CD4-positive, alpha-beta T cell treated with Interleukin-4 for 1 hour (primary cell): ENCODE measurements at places on chromosomes 16 and 17.
A peak's percentile ranks its signal among the peaks of the same experiment; 100 is the strongest.

DNA sequence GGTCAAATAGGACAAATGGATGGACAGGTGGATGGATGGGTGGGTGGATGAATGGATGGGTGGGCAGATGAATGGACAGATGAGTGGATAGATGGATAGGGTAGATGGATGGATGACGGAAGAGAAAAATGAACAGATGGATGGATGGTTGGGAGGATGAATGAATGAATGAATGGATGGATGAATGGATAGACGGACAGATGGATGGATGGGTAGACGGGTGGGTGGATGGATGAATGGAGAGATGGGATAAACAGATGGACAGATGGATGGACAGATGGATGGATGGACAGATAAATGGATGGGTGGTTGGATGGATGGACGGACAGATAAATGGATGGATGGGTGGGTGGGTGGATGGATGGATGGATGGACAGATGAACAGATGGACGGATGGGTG is 232.8 kb downstream of the GRIN2A start:
- DNase-seq, result no peak

DNA sequence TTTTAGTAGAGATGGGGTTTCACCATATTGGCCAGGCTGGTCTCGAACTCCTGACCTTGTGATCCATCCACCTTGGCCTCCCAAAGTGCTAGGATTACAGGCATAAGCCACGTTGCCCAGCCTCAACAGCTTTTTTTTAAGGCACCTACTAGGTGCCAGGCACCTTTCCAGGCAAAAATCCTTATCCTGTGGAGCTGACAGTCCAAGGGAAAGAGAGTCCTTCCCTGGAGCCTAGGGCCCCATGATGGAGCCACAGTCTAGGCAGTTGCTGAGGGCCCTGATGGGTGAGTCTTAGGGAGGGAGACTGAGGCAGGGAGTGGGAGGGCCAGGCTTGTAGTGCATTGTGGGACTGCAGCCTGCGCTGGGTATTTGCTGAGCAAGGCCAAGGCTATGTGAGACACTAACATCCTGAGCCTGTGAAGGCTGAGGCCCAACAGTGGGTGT is 79.6 kb upstream of the TOB1 start:
- DNase-seq, result no peak

GRCh38 chr16:51181503-51181811 is 30.4 kb upstream of the SALL1 start:
- no peak for DNase-seq

DNA sequence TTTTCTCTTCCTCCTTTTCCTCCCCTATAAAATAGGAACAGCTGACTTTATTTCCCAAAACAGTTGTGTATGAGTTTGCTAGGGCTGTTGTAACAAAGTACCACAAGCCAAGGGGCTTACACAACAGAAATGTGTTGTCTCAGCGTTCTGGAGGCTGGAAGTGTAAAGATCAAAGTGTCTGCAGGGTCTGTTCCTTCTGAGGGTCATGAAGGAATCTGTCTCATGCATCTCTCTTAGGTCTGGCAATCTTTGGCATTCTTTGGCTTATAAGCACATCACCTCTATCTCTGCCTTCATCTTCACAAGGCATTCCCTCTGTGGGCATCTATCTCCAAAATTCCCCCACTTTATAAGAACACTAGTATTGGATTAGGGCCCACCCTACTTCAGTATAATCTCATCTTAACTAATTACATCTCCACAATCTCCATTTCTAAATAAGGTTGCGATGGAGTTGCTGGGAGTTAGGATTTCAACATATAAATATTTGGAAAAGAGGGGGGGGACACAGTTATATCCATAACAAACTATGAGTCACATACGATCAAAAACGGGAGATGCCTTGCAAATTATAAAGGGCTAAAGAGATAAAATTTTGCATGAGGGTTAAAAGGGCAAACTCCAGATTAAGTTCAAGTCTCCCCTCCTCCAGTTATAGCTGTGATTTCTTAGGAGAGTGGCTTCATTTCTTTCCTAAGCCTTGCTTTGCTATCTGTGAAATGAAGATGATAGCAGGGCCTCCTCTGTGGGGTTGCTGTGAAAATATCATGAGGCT is 109.7 kb downstream of the VAT1L start:
- DNase-seq, result no peak

DNA sequence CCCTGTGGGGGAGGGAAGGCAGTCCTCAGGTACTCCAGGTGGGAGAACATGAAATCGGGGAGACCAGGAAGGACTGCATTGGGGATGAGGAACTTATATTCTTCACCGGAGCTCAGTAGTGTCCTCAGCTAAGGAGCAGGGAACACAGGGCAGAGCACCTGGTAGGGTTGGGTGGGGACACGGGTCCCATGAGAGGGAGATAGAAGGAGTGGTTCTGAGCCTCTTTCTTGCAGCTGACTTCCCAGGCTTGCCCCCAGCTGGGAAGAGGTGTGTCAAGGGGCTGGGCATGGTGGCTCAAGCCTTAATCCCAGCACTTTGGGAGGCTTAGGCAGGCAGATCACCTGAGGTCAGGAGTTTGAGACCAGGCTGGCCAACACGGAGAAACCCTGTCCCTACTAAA is 2.1 kb downstream of the FHOD1 start:
- DNase-seq, result no peak

- no peak for DNase-seq
Observed at GRCh38 chr17:28347261-28347891, 10.0 kb downstream of the POLDIP2 start.

GRCh38 chr17:29216856-29217255 is 29.8 kb upstream of the CRYBA1 start:
- DNase-seq, result no peak

- no peak for DNase-seq
Observed at GRCh38 chr16:88976366-88977017, 515 bp downstream of the CBFA2T3 start.

DNA sequence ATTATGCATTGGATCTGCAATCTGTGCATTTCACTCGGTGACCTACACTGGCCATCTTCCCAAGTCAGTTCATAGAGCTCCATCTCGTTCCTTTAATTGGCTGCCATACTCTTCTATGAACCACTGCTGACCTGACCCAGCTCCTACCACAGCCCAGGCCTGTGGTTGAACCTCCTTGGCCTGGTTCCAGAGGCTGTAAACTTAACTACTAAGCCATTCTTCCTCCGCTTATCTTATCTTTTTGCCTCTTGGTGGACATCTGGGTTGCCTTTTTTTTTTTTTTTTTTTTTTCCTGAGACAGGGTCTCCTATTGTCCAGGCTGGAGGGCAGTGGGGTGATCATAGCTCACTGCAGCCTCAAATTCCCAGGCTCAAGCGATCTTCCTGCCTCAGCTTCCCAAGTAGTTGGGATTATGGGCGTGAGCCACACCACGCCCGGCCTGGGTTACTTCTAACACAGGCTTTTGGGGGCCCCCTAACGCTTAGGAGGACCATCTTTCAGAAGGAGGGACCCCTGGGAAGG is 18.3 kb downstream of the COQ7 start:
- no peak for DNase-seq

GRCh38 chr17:17719966-17720543 is 38.8 kb downstream of the RAI1 start:
- DNase-seq, result no peak

- DNase-seq, result no peak
Observed at GRCh38 chr17:57697891-57698711, 47.0 kb downstream of the CCDC182 start.

DNA sequence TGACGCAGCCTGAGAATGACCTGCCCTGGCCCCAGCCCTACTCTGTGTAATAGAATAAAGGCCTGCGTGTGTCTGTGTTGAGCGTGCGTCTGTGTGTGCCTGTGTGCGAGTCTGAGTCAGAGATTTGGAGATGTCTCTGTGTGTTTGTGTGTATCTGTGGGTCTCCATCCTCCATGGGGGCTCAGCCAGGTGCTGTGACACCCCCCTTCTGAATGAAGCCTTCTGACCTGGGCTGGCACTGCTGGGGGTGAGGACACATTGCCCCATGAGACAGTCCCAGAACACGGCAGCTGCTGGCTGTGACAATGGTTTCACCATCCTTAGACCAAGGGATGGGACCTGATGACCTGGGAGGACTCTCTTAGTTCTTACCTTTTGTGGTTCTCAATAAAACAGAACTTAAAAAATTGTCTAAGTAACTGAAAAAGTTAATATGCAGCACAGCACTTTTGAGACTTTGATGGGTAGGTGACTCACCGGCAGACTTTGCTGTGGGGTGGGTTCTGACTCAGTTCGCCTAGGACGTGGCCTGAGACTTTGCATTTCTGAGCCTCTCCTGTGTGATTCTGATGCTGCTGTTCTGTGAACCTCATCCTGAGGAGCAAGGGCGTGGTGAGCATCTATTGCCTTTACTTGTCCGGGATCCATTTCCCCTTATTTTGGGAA is 5.7 kb downstream of the LAT start:
- peak; percentile 27 for DNase-seq
